ENCODE measurements at places on chromosomes 11 and 22. TPM values are rescaled to one million over a fixed set of nuclear protein-coding genes. Genes with fewer than 3 reads are reported as not detected.

DNA sequence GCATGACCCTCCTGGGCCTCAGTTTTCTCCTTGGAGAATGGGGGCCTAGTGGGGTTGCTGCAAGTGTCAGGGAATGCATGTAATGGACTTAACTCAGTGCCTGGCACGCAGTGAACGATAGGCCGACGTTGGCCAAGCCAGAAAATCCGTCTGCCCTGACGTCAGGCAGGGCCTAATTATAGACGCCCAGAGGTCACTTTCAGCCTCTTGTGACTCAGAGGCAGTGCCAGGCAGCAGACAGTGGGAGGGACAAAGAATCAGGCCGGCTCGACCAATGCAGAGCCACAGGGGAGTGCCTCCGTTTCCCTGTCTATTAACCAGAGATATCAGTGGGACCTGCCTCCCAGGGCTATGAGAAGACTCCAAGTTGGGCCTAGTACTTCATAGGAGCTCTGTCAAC lies 115.0 kb downstream of the MN1 start:
- DNase-seq, result peak; percentile 33

- DNase-seq, result no peak
These were observed 5.8 kb downstream of the LIF start for GRCh38 chr22:30240541-30241417.

Gene APOA1
- polyA plus RNA-seq, result not detected

- no peak for DNase-seq
These were observed 10.1 kb downstream of the MCM5 start for GRCh38 chr22:35409783-35410662.

DNA sequence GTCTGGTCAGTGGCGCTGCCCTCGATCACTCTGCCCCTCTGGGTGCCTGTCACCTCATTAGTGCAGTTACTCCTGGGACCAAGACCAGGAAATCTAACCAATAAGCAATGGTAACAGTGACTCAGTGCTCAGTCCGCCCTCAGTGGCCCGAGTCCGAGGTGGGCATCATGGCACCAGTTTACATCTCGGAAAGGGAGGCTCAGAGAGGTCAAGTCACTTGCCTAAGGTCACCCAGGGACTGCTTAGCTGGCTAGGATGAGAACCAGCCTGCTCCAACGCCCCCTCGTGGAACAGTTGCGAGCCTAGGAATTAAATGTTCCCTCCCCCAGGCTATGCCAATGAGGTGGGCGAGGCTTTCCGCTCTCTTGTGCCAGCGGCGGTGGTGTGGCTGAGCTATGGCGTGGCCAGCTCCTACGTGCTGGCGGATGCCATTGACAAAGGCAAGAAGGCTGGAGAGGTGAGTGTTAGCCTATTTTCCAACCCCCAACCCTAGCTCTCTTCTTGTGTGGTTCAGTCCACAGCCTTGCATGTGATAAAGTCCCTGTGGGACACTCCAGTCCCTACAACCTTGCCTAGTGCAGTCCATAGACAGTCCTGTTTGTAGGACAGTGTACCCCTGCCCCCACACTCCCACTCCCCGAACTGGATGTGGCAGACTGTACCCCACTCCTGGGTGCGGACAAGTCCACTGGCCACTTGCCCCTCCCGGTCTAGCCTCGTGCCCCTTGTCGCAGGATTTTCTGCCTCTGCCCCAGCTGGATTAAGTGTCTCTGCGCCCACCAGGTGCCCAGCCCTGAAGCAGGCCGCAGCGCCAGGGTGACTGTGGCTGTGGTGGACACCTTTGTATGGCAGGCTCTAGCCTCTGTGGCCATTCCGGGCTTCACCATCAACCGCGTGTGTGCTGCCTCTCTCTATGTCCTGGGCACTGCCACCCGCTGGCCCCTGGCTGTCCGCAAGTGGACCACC lies 1.1 kb downstream of the MTFP1 start:
- peak; percentile 60 for DNase-seq

GRCh38 chr22:38066381-38067027 lies 9.3 kb downstream of the PICK1 start:
- DNase-seq, result no peak
